Peyer's patch (tissue), 4 donors: ENCODE measurements at places on chromosomes 1 and 21.

DNA sequence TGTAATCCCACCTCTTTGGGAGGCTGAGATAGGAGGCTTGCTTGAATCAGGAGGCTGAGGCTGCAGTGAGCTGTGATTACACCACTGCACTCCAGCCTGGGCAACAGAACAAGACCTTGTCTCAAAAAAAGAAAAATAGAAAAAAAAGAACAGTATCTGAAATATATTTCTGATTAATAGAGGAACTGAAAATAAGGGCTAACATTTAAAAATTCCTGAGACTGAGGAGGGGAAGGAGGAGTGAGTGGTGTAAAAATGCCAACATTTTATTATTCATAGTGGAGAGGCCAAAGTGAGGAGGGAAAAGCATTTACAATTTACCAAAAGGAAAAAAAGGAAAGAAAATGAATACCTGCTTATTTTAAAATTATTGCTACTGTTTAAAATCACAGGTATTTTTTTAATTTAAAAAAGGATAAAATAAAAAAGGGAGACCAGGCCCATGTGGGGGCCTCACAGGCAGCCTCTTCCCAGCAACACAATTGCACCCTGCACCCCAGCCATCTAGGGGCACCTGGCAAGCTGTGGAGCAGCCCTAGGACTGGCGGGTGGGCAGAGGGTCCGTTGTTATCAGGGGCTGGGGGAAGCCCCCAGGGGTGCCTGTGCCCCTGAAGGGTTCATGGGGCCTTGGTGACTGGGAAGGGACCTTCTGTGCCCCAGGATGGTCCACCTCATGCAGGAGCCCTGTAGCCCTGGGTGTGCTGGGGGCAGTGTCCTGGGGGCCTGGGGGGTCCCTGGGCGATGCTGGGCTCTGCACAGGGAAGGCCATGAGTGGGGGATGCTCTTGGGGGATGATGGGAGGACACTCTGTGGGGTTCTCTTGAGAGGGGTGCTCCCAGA is 34.8 kb upstream of the ADARB1 start:
- H3K4me1 ChIP-seq: no peaks in the 10 kb centered on the region
- no peak overlapping the region for H3K4me3 ChIP-seq
- no peak overlapping the region for H3K27ac ChIP-seq
- H3K36me3 ChIP-seq: no peaks in the 10 kb centered on the region
- H3K27me3 ChIP-seq: no peaks in the 10 kb centered on the region
- no peak for DNase-seq

DNA sequence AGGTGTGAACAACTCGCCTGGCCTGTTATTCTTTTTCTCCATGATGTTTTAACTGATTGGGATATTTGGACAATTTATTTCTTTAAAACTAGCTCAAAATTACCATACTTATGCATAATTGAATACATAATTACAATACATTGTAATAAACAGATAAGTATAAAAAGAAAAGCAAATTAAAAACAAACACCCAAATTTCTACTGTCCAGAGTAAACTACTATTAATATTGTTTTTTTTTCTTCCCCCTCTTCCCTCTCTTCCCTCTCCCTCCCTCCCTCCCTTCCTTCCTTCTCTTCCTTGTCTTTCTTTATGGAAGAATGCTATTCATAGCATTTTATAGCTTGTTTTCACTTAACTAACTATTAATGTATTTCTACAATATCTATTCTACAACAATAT is 117.7 kb upstream of the IVNS1ABP start:
- DNase-seq: no peak
- H3K27ac ChIP-seq: no peak overlapping the region
- no peaks in the 10 kb centered on the region for H3K27me3 ChIP-seq
- H3K4me3 ChIP-seq: no peak overlapping the region

DNA sequence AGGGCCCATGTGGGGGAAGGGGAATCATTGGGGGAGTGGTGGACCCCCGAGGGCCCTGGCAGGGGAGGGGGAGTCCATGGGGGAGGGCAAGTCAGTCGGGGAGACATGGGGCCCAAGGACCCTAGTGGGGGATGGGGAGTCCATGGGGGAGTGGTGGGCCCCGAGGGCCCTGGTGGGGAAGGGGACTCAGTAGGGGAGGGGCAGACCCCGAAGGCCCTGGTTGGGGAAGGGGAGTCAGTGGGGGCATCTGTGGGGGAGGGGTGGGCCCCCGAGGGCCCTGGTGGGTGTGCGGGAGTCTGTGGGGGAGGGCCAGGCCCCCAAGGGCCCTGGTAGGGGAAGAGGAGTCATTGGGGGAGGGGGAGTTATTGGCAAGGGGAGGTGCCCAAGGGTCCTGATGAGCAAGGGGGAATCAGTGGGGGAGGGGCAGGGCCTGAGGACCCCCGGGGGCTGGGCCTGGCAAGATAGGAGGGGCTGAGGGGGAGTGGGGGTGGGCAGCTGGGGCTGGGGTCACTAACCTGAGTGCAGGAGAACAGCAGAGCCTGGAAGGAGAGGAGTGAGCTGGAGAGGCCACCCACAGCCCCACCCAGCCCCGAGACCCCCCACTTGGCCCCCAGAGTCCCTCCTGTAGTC is 2.1 kb downstream of the MXRA8 start:
- peak overlapping the region; percentile 58 for H3K27ac ChIP-seq
- H3K4me3 ChIP-seq: peak overlapping the region; percentile 44
- no peak for DNase-seq

- no peaks in the 10 kb centered on the region for H3K36me3 ChIP-seq
- no peak for DNase-seq
- H3K4me1 ChIP-seq: no peaks in the 10 kb centered on the region
- H3K27ac ChIP-seq: no peak overlapping the region
Measured at GRCh38 chr1:198295225-198295624, 138.4 kb downstream of the NEK7 start.

- no peaks in the 10 kb centered on the region for H3K27me3 ChIP-seq
- no peaks in the 10 kb centered on the region for H3K36me3 ChIP-seq
- H3K4me1 ChIP-seq: no peaks in the 10 kb centered on the region
Measured at GRCh38 chr1:117734403-117734802, 128.6 kb downstream of the TENT5C start.

DNA sequence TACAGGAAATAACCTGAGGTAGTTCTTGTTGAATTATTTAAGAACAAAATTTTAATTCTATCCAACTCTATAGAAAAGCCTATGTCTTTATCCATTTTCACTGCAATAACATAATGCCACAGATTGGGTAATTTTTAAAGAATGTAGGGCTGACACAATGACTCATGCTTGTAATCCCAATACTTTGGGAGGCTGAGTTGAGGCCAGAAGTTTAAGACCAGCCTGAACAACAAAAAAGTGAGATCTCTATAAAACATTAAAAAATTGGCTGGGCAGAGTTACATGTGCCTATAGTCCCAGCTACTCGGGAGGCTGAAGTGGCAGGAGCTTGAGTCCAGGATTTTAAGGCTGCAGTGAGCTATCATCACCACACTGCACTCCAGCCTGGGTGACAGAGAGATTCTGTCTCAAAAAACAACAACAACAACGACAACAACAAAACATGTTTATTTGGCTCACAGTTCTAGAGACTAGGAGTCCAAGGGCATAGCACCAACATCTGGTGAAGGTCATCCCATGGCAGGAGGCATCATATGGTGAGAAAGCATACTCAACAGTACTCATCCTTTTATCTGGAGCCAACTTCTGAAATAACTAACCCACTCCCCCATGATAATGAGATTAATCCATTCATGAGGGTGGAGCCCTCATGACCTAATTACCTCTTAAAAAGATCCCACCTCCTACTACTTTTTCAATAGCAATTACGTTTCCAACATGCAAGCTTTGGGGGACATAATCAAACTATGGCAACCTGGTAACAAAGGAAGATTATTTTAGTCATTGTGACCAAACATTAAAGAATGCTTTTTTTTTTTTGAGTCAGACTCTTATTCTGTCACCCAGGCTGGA is 59.6 kb downstream of the ABL2 start:
- no peaks in the 10 kb centered on the region for H3K27me3 ChIP-seq
- DNase-seq: no peak

DNA sequence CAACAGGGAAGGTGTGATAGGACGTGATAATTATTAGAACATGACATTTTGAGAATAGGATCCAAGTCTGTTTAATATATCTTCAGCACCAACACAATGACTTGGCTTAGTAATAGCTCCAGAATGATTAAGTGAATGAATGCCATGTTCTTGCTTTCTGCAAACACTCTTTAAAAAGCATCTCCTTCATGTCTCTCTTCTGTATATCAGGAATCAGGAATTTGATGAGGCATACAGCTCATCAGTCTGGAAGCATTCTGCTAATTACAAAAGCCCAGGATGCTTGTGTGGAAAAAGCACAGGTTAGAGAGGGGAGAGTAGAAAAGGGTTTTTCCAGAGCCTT is 113.0 kb upstream of the ZNF648 start:
- no peaks in the 10 kb centered on the region for H3K4me1 ChIP-seq
- H3K27ac ChIP-seq: no peak overlapping the region
- H3K36me3 ChIP-seq: no peaks in the 10 kb centered on the region
- no peak for DNase-seq
- no peaks in the 10 kb centered on the region for H3K27me3 ChIP-seq

DNA sequence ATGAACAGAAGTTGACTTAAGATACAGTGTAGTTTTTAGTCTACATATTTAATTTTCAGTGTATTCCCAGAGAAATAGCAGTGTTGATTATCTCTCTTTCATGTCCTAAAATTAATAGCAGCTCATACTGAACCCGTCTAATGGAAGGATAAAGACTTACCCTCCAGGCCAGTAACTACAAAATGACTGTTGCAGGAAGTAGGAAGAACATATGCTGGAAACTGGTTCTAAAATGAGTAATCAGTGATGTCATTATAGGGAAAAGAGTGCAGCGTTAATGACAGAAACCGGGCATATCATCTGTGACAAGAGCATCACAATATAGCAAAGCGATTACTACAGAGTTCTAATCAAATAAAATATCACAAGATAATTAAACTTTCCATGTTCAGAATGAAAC is 385.5 kb downstream of the SMYD3 start:
- H3K36me3 ChIP-seq: no peaks in the 10 kb centered on the region
- no peak for DNase-seq
- no peak overlapping the region for H3K4me3 ChIP-seq
- no peaks in the 10 kb centered on the region for H3K4me1 ChIP-seq
- H3K27ac ChIP-seq: no peak overlapping the region

GRCh38 chr21:41612674-41613532 is 104.9 kb upstream of the TMPRSS2 start:
- no peaks in the 10 kb centered on the region for H3K27me3 ChIP-seq
- H3K27ac ChIP-seq: no peak overlapping the region
- DNase-seq: peak; percentile 66
- no peak overlapping the region for H3K4me3 ChIP-seq
- H3K36me3 ChIP-seq: no peaks in the 10 kb centered on the region

DNA sequence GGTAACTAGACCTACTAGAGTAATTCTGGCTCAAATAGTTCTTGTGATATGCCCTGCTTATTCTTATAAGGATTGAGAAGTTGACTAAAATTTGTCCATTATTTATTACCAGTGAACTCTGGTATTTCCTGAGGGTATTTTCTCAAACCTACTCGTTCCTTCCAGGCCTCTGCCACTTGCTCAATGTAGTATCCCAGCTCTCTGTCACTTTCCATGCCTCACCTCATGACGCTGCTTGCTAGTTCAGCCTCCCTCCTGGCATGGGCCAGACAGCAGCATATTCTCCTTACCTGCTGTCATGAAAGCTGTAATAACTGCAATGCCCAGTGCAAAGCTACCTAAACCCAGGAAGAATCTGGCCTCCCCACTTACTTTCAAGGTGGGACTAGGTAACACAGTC is 602.9 kb upstream of the ADAMTS5 start:
- no peaks in the 10 kb centered on the region for H3K36me3 ChIP-seq
- no peak overlapping the region for H3K27ac ChIP-seq
- no peak for DNase-seq
- no peaks in the 10 kb centered on the region for H3K27me3 ChIP-seq
- no peaks in the 10 kb centered on the region for H3K4me1 ChIP-seq

- DNase-seq: no peak
- H3K4me3 ChIP-seq: peak overlapping the region; percentile 62
- H3K4me1 ChIP-seq: peaks cover 18% of the 10 kb centered on the region
Measured at GRCh38 chr1:41380979-41381691, 19.9 kb downstream of the FOXO6 start.

DNA sequence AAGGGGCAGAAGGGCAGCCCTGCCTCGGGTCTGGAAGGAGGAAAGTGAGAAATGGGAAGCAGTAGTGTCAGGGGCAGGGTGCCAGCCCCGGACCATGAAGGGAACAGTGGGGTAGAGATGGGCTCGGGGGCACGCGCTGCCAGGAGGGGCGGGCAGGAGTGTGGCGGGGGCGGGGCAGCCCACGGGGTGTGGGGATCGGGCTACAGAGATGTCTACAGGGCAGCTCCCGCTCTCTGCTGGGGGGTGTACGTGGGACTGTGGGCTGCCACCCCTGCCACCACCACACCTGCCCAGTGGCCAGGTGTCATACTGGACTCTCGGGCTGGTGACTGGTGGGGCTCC is 7.4 kb downstream of the ARHGEF16 start:
- DNase-seq: no peak
- H3K27ac ChIP-seq: no peak overlapping the region
- H3K36me3 ChIP-seq: no peaks in the 10 kb centered on the region
- H3K27me3 ChIP-seq: no peaks in the 10 kb centered on the region
- peaks cover 18% of the 10 kb centered on the region for H3K4me1 ChIP-seq

DNA sequence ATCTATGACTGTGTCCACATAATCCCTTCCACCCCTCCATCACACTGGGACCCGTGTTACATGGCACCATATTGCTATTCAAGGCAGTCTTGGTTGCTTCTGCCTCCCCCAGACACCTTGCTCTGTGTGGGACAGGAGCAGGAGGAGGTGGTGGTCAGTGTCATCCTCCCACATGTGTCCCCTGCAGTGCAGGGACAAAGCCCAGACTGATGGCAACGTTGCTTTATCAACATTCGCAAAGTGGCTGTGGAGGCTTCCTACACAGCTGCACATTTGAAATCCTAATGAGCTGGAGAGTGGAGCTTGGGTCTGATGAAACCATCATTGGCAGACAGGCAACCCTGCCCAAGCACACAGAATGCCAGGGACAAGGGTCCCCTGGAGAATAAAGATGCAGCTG is 26.2 kb downstream of the TRIM67 start:
- no peaks in the 10 kb centered on the region for H3K27me3 ChIP-seq
- no peaks in the 10 kb centered on the region for H3K4me1 ChIP-seq
- H3K36me3 ChIP-seq: no peaks in the 10 kb centered on the region
- no peak overlapping the region for H3K4me3 ChIP-seq
- no peak overlapping the region for H3K27ac ChIP-seq
- no peak for DNase-seq

DNA sequence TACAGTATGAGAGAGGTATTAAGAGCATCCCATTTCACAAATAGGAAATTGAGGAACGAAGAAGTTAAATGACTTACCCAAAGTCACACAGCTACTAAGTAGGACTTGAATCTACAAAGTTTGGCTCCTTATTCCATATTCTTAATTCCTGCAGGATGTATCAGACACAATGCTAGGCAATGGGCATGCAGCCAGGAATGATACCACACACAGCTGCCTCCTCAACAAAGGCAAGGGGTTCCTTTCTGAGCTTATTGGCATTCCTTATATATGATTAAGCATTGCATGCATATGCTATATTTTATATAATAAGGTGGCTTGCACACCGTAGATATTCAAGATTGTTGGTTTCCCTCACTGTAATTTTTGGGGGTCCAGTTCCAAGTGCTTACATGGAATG is 34.2 kb upstream of the JUN start:
- no peaks in the 10 kb centered on the region for H3K36me3 ChIP-seq
- no peaks in the 10 kb centered on the region for H3K27me3 ChIP-seq
- no peaks in the 10 kb centered on the region for H3K4me1 ChIP-seq
- DNase-seq: no peak
